ENCODE measurements at places on chromosomes 4 and X.

- no peak for DNase-seq
Observed at GRCh38 chr4:158728236-158728635, 5.0 kb upstream of the PPID start.

DNA sequence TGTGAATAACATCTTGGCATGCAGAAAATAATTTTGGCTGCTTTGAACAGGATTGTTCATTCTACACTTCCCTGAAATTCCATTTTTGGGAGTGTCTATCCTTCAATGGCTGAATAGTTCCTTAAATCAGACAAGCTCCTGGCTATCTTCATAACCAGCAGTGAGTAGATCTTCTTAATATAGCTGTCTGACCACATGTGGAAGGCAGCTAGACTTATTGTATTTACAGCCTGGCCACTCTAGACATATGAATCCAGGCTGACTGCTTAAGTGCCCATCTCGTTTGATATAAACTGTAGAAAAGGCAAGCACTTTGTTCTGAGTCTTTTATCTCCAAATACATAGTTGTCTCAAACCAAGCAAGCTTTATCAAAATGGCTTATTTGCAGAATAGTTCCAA lies 40.0 kb downstream of the PWWP3B start:
- no peak for DNase-seq

DNA sequence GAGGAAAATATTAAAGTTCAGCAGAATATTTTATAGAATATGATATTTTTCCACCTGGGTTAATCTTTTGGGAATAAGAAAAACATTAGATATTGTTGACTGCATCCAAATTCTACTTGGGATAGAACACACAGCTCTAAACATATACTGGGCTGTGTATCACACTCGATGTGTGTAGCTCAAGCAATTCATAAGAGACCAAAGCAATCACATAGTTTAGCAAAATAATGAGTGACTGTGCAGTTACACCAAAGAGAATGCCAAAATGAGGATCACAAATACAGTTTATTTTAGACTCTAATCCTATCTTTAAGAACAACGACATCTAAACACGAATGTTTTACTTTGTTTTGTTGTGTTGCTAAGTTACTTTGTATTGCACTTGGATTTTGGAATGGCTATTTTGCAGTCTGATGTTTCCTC lies 101.2 kb downstream of the CBR4 start:
- no peak for DNase-seq

DNA sequence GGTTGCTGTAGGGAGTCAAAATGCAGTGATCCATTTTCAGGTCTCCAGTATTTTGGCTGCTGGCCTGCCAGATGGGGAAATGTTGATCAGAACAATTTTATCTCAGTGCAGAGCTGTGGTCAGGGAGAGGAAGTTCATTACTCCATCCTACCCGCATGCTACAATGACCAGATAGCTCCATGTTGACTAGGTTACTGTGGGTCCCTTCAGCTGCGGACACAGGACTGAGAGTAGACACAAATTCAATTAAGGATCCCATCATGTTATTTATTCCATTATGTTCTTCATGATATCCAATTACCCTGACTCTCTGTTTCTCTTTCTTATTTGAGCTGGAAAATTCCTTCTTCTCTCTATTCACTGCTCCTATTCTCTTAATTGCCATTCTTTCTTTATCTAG lies 16.3 kb downstream of the SYNPO2 start:
- no peak for DNase-seq

DNA sequence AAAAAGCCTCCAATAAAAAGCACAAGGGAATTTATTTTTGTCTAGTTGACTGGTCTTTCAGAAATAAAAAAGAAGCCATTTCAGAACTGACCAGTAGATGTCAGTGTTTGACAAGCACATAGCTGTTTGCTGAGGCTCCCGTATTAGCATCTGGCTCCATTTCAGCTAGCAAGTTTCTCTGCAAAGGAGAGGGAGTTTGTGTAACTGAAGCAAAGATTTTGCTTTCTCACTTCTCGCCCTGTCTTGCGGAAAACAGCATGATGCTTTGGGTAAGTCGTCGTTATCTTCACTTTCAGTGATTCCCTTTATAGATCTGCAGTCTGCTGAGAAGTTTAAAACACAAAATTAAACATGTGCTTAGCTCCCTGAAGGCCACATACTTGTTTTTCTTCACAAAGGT lies 85.5 kb downstream of the CT47B1 start:
- no peak for DNase-seq

DNA sequence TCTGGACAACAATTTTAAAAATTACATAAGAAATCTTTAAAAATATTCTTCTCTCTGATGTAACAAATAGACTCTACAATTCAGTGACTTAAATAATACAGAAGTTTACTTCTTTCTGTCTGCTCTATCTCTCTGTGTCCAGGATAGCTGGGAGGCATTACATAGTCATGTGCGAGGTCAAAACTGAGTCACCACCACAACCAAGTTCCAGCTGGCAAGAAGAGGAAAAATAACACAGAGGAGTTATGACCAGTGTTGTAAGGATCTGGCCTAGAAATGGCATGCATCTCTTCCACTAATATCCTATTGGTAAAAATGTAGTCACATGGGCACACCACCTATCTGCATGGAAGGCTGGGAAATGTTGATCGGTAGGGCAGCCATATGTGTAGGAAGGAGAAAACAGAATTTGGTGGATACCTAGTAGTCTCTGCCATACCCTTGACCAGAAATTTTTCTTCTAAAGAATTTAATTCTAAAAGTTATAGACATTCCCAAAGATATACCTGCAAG lies 39.4 kb upstream of the WDFY3 start:
- DNase-seq, result no peak

DNA sequence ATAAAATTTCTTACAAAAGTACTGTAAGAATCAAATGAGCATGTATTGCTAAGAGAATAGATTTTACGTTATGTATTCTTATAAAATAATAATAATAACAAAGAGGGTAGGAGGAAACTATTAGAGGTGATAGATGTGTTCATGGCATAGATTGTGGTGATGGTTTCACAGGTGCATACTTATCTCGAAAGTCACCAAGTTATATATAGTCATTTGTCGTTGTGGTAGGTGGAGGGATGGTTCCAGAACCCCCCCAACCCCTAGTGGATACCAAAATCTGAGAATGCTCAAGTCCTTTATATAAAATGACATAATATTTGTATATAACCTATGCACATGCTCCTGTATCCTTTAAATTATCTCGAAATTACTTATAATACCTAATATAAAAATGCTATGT lies 36.7 kb upstream of the H2AZ1 start:
- no peak for DNase-seq

GRCh38 chr4:2360396-2360730 lies 58.1 kb downstream of the ZFYVE28 start:
- DNase-seq, result no peak

DNA sequence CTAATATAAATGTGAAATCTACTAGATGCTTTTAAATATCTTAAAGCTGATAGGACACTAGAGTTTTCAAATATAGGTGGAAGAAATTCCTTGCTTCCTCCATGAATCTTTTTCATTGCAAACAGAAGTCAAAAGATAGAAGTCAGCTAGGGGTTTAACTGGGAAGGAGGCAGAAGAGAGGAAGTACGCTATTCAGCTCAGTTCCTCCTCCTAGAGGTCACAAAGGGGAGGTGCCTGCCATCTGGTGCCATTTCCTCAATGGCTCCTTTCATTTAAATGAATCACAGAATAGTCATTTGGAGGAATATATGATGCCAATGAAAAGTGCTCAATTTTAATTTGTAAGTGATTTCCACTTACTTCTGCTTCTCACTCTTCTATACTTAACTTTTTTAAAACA lies 8.5 kb downstream of the COL25A1 start:
- no peak for DNase-seq

- DNase-seq, result no peak
Observed at GRCh38 chr4:177441061-177441802, 1.0 kb downstream of the AGA start.

GRCh38 chrX:15908603-15909290 lies 54.1 kb upstream of the AP1S2 start:
- no peak for DNase-seq

DNA sequence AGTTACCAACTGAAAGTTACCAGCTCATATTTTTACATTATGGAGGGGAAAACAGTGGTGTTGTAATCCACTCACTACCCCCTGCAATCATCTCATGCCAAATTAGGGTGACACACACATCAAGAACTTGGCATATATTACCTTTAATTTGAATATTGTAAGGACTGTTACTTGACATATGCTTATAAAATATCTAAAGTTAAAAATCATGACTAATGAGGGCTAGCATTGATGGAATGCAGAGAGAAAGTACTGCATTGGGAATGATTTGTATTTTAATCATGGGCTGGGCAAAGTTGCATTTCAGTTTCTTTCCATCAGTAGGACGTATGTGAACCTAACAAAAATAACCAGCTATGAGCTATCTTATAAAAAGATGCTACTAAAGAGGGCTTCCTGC lies 517.5 kb upstream of the GRIA3 start:
- DNase-seq, result no peak

DNA sequence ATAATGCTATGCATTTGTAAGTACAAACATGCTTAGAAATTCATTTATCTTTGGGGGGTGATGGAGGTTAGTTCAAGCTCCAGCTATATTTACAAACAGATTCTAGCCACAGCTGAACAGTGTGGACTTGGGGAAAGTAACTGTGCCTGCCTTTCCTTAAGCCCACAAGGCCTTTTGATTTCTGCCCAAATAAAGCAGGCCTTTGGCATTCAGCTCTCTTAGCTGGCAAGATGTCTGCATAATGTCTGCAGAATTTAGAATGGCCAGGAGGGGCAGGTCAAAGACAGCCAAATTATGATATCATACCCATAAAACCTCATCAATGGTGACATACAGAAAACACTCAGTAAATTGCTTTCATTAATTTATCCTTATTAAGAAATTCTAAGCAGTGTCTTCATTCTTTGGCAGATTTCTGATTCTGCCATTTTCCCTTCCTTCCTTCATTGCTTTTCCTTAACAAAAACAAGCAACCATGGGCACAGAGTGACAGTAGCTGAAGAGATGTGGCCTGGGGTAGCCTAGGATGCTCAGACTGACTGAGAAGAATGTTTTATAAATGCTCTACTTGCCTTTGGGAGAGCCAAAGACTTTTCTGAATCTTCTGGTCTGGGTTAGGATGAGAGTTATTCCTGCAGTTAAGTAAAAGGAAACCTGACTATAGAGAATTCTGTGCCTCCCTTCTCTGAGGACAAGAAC lies 538.7 kb upstream of the NR3C2 start:
- no peak for DNase-seq

- no peak for DNase-seq
Observed at GRCh38 chr4:150206954-150207353, 128.7 kb downstream of the DCLK2 start.

DNA sequence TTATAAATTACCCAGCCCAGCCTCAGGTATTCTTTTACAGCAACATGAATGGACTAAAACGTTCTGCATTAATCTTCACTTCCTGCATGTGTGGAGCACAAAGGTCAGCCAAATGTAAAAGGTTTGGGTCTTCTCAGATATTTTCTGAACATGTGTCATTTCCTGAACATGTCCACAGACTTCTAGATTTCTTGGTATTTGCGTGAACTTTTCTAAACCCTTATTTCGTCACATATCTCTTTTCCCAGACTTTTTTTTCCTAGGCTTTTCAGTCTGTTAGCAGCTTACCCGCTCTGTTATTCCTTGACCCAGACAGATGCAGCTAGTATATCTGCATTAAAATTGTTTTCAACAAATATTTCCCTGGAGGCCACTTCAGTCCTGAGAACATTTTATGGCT lies 57.3 kb upstream of the USP51 start:
- DNase-seq, result no peak

DNA sequence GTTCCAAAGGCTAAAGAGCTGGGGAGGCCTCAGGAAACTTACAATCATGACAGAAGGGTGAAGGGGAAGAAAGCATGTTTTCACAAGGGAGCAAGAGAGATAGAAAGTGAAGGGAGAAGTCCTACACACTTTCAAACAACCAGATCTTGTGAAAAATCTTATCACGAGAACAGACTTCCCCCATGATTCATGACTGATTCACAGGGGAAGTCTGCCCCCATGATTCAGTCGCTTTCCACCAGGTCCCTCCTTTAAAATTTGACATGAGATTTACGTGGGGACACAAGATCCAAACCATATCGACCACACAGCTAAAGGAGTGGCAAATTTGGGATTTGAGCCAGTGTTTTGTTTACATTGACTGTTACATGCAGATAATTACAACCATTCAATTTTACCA lies 971.1 kb upstream of the HS3ST1 start:
- no peak for DNase-seq

DNA sequence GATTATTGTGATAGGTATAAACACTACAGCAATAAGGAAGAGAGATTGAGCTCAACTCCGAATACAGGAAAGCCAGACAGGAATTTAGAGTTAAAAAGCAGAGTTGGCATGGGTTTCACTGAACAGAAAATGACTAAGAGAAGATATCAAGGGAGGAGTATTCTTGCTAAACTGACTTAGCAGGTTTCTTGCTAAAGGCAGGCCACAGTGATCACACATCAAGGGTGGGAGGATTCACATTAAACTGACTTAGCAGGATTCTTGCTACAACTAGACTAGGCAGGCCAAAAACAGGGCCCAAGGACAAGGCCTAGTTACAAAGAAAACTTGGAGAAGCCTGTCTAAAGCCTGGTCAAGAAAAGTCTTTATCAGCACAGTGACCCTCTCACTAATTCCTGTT lies 195.1 kb downstream of the MAGEB5 start:
- DNase-seq, result no peak

DNA sequence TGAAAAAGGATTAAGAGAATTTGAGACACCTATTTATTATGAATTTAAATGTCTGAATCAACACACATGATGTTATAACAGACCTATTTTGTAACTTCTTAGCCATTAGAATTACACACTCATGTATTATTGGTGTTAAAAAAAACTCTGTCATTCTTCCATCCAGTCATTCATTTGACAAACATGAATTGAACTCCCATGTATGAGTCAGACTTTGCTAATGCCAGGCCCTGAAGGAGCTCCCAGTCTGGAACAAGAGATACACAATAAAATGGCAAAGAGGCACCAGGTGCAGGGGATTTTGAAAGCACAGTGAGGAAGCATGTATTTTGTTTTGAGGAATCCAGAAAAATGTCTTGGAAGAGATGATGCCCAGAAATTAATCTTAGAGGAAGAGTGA lies 87.7 kb upstream of the EFHC2 start:
- DNase-seq, result no peak

DNA sequence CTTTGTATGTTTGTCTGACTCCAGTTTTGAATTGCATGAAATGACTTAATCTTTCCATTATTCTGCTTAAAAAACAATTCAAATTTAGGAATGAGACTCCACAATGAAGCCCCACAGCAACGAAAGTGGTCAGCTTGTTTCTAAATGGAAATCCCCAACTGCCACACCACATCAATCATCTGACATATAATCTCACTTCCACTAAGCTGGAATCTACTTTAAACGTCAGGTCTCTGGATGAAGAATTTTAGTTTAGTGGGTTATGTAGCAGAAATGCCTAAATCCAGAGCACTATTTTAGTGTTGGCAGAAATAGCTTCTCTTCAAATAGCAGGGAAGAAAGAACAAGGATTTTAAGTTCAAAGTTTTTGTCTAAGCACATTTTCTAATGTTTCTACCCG lies 1.7 kb upstream of the BMP2K start:
- DNase-seq, result no peak

- DNase-seq, result no peak
Observed at GRCh38 chr4:108391701-108392455, 223.1 kb upstream of the LEF1 start.

- DNase-seq, result no peak
Observed at GRCh38 chr4:150072906-150073714, 5.1 kb upstream of the DCLK2 start.

- no peak for DNase-seq
Observed at GRCh38 chr4:16931339-16932305, 33.2 kb upstream of the LDB2 start.

- no peak for DNase-seq
Observed at GRCh38 chrX:133495464-133496391, 80.4 kb upstream of the GPC4 start.
